ENCODE measurements at places on chromosomes 16 and 17.

GRCh38 chr17:18257982-18258355 lies 569 bp downstream of the FLII start:
- peak; percentile 71 for DNase-seq

- DNase-seq, result no peak
Observed at GRCh38 chr17:58121925-58122324, 26.3 kb upstream of the OR4D1 start.

- no peak for DNase-seq
Observed at GRCh38 chr16:24232936-24233335, 23.2 kb upstream of the CACNG3 start.

GRCh38 chr16:10579965-10580882 lies at the start of gene EMP2:
Gene EMP2 (minus strand): TSS chr16:10580598. CDS start chr16:10547617, 32,981 bp downstream.
- DNase-seq, result peak; percentile 90

- no peak for DNase-seq
Observed at GRCh38 chr16:69365901-69366300, 14.3 kb upstream of the TMED6 start.

DNA sequence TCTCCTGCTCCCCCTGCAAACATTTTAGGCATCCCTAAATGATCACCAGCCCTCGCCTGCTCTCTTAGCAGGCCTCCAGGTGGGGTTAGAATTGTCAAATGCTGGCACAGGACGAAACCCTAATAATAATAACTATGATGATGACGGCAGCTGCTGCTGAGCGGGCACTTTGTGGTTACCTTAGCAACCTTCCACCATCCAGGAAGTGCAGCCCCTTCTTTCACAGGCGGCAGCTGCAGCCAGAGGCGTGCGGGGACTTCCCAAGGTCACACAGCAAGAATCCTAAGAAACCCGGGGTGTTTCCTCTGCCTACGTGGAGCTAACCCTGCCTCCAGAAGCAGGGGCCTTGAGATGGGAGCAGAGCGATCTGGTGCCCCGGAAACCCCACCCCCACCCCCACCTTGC lies 22.4 kb upstream of the EIF1 start:
- peak; percentile 65 for DNase-seq

DNA sequence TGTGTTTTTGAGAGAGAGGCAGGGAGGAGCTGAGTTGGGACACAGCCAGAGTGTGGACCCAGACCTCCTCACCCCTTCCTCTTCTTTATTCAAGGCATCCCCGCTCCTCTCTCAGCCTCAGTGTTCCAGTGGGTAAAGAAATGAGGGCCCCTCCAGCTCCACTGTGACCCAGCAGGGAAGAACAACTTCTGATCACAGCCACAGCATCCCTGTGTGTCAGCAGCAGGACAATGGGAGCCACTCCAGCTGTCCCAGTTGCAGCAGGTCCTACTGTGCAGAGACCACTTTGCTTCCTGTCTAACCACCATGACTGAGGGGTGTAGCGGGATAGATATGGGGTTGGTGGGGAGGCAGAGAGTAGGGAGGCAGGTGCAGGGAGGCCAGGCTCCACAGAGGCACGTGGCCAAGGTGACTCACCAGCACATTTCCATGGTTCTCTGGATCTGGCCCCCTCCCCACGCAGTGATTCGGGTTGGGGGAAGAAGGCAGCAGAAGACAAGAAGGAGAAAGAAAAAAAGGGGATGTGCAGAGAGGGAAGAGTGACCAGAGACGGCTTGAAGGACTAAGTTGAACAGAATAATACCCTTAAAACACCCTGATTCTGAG lies 24.5 kb downstream of the PIK3R5 start:
- no peak for DNase-seq

DNA sequence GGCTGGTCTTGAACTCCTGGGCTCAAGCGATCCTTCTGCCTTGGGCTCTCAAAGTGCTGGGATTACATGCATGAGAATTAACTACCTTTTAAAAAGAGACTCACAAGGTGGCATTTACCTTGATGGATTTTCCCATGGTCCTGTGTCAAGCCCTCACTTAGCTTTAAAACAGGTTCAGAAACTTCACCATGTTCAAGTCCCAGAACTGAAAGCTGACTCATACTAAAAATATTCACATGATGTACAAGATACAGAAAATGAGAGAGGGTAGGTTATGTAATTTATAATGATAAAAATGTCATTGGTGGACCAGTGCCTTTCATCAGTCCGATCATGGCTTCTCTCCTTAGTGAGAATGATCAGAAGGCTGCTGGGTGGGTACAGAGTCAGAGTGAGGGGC lies 4.3 kb upstream of the AKAP1 start:
- DNase-seq, result no peak

DNA sequence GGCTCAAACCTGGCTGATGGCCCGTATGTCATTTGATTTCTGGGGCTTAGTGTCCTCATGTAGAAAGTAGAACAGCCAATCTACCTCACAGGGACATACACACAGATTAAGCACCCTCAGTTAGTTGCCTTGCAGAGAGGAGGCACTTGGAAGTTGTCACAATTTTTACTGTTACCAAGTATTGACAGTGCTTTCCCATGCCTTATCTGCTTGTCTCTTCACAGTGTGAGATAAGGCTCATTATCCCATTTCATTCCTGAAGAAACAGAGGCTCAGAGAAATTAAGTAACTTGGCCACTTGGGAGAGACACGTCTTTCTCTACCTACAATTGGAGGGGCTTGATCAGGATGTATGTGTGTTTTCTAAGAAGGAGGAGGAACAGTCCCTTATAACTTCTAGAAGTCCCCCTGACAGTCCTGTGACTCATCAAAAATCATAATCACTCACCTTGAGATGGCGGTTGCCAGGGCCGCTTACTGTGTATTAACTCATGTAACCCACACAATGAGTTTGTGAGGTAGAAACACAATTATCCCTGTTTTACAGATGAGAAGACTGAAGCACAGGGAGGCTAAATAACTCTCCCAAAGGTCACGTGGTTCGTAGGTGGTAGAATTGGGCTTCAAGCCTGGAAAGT lies 56.9 kb upstream of the LHX1 start:
- no peak for DNase-seq

DNA sequence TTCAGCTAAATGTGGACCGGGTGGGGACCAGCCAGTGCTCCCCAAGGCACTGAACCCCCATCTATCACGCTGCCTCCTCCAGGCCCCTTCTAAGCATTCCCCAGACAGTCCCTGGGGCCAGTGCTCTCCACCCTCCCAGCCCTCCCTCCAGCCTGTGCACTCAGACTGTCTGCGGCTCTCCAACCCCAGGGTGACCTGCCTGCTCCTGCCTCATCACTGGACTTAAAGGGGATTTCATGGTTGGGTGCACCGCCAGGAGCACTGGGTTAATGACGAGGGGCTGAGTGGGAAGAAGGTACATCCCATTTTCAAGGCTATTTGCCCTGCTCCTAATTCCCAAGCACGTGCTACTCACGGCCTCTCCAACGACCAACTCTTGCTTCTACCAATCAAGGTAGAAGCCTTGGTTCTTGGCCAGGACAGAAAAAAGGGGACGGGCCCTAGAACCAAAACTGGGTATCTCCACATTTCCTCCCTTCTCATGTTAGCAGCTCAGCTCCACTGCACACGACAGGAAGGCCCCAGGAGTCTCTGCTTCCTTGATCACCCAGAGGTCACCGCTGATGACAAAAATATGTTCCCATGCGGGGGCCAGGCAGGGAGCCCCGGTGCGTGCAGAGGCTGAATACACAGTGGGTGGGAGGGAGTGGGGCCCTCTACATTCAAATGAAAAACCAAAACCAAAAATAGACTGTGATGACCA lies 3.5 kb upstream of the ABR start:
- DNase-seq, result no peak

GRCh38 chr17:35377706-35378105 lies 4.3 kb upstream of the SLFN11 start:
- no peak for DNase-seq

DNA sequence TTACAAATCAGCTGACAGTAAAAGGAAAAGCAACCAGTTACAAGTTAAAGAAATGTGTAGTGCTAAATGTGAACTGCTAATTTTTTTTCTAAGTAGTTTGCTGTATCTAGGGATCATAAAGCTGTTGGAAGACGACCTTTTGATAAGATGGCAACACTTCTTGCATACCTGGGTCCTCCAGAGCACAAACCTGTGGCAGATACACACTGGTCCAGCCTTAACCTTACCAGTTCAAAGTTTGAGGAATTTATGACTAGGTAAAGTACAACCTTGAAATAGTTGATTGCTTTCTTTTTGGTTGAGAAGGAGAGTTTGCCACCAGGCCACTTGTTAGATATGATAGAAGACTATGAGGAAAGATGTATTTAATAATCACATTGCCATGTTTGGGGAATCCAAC lies 35.4 kb downstream of the OMG start:
- no peak for DNase-seq

- DNase-seq, result no peak
Observed at GRCh38 chr16:48310908-48311641, 63.7 kb upstream of the ABCC11 start.

GRCh38 chr17:46158323-46159296 lies 34.6 kb downstream of the KANSL1 start:
- DNase-seq, result no peak

GRCh38 chr16:15487336-15488284 lies 53.2 kb downstream of the BMERB1 start:
- DNase-seq, result no peak

- DNase-seq, result peak; percentile 67
Observed at GRCh38 chr17:17132746-17133145, 73.4 kb downstream of the PLD6 start.

DNA sequence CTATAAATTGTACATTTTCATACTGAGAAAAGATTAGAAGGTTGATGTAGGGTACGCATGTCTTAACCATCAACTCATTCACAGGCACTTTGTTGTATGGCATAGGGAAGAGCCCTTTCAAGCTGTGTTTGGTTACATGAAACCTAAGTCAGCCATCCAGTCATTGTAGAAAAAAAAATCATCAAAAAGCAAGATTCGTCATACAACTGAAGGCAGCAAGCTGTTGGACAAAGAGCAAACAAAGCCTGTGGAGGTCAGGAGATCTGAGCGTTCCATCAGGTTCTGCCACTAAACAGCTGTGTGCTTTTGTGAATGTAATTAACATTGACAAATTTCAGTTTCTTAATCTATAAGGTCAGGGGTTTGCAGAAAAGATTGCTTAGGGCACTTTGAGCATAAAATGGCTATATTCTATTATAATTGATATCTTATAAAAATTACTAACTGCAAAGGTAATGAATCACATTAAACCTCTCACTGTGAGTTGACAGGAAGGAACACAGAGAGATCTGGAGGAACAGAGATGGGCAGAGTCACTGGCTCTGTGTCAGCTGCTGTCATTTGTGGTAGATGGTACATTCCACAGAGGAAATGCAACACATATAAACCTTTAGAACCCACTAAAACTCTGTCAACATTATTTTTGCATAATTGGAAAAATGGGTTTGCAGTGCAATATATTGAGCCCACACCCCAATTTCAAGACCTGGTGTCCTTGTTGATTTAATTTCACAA lies 66.3 kb upstream of the MYOCD start:
- no peak for DNase-seq

- DNase-seq, result no peak
Observed at GRCh38 chr16:89378947-89379771, 111.2 kb downstream of the ANKRD11 start.

GRCh38 chr17:65055708-65056638 lies 567 bp downstream of the GNA13 start:
- DNase-seq, result peak; percentile 72

- DNase-seq, result no peak
Observed at GRCh38 chr16:25094596-25094995, 16.9 kb upstream of the LCMT1 start.

DNA sequence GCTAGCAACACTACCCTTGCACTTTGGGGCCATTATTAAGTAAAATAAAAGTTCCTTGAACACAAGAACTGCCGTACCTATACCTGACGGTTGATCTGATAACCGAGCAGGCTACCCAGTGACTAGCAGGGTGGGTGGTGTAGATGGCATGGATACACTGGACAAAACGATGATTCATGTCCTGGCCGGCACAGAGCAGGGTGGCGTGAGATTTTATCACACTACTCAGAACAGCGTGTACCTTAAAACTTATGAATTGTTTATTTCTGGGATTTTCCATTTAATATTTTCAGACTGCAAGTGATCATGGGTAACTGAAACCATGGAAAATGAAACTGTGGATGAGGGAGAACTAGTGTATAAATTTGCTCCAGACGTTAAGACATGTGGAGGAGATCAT lies 41.0 kb upstream of the MSI2 start:
- no peak for DNase-seq

- DNase-seq, result peak; percentile 89
Observed at GRCh38 chr17:74272731-74273201, 1.3 kb upstream of the DNAI2 start.

DNA sequence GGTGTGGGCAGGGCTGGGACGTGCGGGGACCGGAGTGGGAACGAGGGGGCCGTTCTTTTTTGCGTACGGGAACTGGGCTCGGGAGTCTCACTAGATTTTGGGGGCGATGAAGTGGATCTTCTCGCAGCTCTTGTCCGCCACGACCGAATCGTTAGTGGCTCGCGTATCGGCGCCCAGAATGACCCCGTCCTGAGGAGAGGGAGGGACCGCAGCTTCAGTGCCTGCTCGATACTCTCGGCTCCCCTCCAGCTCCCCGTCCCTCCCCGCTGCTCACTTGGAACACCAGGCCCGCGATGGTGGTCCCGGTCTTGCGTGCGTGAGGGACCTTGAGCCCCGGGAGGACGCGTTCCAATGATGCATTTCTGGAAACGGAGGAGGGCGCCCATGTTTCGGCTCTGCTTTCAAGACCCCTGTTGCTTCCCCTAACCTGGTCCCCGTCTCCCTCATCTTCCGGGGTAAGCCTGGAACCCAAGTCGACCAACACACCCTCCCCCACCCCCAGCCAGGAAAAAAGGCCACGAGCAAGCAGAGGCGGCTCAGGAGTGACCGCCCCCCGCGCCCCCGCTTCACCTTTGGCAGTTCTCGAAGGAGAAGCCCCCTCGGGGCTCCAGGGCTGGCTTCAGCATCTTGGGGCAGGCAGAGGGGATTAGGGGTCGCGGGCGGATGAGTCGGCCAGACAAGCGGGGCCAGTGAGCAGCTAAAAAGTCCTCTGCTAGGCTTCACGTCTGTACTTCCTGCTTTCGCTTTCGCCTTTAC lies at the start of gene PSMB10:
TSS of gene PSMB10 (minus strand) at position 727 of the 756 bp plus-strand sequence. CDS start at position 626, 101 bp downstream.
- peak; percentile 74 for DNase-seq

- DNase-seq, result no peak
Observed at GRCh38 chr17:58960068-58960467, 146.6 kb downstream of the TRIM37 start.

DNA sequence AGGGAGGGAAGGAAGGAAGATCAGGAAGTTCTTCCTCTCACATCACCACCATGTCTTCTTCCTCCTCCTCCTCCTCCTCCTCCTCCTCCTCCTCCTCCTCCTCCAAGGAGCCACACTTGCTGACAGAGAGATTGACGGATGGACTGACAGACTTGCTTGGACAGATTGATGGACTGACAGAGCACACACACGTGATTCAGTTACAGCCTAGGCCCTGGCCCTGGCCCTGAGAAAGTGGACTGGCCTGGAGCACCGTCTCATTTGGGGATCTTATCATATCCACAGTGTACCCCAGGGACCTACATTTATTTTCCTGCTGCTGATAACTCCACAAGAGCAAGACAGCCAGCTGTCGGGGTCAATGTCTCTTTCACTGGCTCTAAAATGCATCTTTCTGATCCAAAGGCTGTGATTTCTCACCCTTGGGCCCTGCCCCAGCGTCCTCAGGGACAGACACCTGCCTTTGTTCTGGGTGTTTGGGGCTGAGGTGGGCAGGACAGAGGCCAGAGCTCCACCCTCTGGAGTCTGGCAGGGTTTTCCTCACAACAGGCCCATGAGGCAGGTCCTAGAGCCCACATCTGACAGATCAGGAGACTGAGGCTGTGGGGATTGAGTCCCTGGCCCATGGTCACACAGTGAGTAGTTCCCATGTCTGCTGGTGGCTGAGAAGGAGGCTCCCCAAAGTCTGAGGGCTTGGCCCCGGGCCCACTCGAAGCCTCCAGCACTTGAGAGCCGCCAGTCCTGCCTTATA lies 2.3 kb upstream of the P2RX1 start:
- DNase-seq, result no peak

- no peak for DNase-seq
Observed at GRCh38 chr16:55605754-55606336, 39.4 kb downstream of the CAPNS2 start.

Data from right hindlimb (tissue), 1 donor.